ENCODE measurements at places on chromosomes 3 and 15.

GRCh38 chr3:56673781-56674457 lies 9.1 kb downstream of the TASOR start:
- no peak for DNase-seq

DNA sequence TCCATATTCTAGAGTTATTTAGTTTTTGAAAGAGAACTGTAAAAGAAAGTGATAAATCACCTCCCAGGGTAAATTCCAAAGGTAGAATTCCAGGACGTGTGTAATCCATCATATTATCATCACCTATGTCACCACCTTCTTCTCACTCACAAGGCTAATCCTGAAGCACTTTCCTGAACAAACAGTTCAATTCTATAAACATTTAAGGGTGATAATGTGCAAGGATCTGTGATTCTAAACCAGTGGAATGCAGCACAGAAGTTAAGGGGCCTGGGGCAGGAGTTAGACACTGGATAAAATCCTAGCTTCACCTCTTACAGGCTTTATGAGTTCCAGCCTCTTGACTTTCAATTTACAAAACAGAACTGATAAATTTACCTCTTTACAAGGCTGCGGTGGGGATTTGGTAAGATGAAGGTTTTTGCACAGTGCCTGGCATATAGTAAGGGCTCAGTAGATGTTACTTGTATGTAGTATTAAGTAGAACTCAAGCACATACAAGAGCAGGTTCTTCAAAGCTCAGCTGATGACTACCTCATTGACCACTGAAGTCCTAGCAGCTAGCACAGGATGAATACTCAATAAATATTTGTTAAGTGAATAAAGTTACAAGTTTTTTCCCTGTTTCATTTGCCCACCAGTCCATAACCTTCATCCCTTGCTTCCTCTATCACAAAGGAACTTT lies 47.3 kb upstream of the CCDC80 start:
- no peak for DNase-seq

GRCh38 chr3:12175844-12176453 lies 17.2 kb upstream of the TIMP4 start:
- DNase-seq: peak; percentile 62

DNA sequence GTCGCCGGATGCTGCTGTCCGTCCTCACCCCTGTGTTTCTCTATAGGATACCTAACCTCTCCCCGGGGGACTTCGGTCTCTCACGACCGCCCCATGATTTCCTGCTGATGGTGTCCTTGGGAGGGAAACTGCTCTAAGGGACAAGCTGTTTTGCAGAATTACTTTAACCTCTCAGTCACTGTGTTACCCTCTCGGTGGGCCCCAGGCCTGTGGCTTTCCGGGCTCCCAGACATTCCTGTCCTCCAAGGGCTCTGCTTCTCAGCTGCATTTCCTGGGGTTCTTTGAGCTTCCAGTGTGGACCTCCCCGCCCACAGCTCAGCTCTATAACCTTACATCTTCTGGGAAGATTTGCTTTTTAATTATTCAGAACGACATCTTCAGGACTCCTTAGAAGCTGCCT lies 40.9 kb downstream of the CHST2 start:
- no peak for DNase-seq

- no peak for DNase-seq
These were observed 113.7 kb downstream of the USP13 start for GRCh38 chr3:179766416-179767133.

DNA sequence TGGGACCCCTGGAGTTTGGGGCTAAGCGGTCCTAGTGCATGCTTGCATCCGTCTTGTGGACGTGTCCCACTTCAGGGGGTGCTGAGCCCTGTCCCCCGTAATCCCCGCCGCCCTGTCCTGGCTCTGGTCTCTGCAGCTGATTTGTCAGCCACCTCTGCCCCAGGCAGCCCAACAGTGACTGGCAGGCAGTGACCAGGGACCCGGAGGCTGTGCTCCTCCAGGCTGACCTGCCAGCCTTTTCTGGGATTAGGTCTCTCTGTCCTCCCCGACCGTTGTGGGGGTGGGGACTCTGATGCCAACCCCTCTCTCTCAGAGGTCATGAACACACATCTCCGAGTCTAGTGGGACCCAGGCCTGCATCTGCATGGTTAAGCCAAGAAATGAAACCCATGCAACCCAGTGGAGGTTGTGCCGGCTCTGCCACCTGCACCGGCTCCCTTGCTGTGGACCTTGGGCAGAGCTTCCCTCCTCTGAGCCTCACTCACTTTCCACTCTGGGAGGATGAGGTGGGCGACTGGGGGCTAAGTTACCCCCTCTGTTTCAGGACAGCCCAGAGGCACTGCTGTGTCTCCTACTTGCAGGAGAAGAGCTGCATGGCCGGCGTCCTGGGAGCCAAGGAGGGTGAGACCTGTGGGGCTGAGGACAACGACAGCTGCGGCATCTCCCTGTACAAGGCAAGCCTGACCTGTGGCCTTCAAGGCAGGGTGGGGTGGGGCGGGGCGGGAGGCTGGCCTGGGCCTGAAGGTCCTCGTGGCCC lies 60.2 kb downstream of the FBLN2 start:
- no peak for DNase-seq

DNA sequence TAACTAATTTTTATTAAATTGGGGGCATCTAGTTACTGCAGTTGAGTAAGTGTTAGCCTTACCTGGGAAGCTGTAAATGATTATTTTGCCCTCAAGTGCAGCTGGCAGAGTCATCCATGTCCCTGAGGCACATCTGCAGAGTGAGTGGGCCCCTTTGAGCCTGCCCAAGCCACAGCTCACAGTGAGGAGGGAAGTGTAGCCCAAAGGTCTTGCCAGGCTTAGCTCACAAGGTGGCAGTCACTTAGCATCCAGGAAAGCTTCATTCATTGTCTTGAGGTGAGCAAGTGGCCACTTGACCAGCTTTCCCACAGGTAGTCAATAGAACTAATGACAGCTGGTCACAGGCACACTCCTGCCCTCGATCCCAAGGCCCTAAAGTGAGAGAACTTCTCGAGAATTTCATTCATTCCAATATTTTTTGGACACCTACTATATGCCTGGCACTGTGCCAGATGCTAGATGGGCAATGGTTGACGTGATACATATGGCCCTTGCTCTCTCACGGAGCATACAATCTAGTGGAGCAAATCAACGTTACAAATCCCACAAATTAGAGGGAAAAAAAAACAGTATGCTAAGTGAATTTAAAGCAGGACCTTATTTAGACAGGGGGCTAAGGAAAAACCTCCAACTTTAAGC lies 163.3 kb upstream of the IL12A start:
- DNase-seq: peak; percentile 36

- DNase-seq: no peak
These were observed 35.1 kb downstream of the DAZL start for GRCh38 chr3:16570113-16570512.

DNA sequence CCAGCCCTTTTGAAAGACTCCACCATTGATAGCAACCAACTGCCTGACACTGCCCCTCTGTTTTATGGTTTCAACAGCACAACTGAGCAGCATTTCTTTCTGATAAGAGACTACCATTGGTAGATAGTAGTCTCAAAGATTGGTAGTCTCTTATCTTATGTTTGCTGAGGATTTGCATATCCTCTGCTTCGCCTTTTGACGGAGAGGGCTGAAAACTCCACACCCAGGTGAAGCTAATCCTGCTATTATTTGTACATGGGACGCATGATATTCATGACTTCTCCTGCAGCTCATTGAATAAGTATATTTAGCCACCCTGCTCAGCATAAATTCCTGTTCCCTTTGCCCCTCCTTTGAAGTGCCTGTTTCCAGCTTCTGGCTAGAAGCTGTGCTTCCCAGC lies 119.4 kb upstream of the STRIT1 start:
- no peak for DNase-seq

DNA sequence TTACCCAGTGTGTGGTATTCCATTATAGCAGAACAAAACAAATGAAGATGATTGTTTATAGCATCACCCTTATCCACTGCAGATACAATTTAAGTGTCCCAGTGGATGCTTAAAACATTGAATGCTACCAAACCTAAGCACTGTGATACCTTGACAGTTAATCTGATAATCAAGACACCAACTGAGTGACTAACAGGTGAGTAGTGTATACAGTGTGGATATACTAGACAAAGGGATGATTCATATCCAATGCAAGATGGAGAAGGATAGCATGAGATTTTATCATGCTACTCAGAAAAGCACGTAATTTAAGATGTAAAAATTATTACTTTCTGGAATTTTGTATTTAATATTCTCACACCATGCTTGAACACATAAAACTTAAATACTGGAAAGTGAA lies 1449.0 kb downstream of the OTOL1 start:
- no peak for DNase-seq

DNA sequence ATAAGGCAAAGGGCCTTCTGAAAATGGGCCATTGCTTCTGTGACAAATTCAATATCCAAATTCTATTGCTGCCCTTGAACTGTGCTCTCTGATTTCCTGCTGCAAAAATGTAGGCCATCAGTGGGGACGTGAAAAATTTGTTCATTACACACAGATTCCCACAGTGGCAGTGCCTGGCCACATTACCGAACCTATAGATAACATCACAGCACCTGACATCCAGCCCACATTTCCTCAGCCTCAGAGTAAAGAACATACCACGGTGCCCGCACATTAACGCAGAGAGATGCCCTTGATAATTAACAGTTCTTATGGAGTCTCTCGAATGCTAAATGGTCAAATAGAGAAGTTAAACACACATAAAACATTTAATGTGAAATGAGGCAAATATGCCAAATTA lies 931.6 kb upstream of the CFAP20DC start:
- DNase-seq: no peak

DNA sequence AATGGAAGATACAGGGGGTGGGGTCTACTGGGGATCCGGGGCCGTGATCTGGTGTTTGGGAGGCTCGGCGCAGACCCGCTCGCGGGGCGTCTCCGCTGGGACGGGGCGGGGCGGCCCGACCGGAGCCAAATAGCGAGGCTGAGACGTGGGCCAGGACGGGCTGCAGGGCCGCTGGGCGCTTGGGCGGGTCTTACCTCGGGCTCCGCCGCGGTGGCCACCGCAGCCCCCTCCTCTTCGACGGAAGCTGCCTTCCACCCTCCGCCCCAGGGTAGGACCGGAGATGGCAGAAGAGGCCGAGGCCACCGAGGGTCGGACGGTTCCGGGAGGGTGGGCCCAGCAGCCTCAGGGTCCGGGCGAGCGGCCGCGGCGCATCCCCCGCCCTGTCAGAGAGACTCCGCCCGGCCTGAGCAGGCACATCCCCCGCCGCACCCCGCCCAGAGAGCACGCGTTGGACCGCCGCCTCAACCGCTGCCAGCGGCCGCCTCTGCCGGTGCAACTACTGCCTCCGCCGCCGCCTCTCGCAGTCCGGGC lies 399 bp downstream of the MYO9A start:
- peak; percentile 60 for DNase-seq

GRCh38 chr3:15728766-15729165 lies 69.0 kb downstream of the ANKRD28 start:
- no peak for DNase-seq

GRCh38 chr15:66912001-66912400 lies 153.4 kb upstream of the SMAD3 start:
- DNase-seq: no peak

DNA sequence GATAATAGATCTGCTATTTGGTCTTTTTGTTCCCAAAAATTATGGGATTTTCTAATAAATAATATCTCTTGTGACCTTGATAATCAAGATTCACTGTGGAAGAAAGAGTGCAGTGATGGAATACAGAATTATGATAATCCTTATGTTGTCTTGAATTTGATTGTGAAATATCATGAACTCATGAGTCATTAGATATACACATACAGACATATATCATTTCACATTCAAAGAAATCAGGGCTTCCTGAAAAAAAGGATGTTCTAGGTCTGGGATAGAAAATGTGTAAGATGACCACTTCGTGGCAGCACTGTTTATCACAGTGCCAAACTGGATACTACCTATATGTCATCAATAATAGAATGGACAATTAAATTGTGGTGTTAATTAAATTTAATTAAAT lies 97.7 kb downstream of the DPH6 start:
- DNase-seq: no peak

DNA sequence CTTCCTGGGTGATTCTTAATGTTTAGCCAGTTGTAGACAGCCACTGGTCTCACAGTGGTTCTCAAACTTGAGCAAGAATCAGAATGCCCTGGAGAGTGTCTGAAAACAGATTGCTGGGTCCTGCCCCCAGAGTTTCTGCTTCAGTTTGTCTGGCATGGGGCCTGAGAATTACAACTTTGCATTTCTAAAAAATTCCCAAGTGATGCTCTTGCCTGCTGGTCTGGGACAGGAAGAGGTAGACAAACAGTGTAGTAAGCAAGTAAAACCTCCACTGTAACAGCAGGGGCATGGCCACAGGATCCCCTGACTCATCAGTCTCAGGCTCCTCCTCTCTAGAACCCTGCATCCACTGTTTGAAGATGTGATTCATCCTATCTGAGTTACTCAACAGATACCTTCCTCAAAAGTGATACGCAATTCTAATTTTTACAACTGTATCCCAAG lies 36.5 kb downstream of the DZIP1L start:
- no peak for DNase-seq

GRCh38 chr3:10928407-10928960 lies 64.1 kb upstream of the SLC6A1 start:
- DNase-seq: no peak

DNA sequence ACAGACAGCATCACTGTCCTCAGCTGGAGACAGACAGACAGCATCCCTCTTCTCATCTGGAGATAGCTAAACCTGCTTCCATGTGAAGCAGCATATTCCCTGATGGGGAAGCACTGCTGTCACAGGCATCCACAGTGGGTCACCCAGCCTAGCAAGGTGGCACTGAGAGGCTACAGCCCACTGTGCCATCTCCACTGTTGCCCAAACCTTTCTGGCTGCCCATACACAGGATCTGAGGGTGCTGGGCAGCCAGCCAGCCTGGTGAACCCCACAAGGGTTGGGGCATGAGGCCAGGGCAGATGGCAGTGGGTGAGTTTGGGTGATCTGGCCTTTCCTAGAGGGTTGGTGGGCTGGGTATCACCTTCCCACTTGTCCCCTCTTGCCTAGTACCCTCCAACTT lies 11.7 kb downstream of the CHST13 start:
- DNase-seq: no peak
